ENCODE measurements at places on chromosomes 5 and 9.

DNA sequence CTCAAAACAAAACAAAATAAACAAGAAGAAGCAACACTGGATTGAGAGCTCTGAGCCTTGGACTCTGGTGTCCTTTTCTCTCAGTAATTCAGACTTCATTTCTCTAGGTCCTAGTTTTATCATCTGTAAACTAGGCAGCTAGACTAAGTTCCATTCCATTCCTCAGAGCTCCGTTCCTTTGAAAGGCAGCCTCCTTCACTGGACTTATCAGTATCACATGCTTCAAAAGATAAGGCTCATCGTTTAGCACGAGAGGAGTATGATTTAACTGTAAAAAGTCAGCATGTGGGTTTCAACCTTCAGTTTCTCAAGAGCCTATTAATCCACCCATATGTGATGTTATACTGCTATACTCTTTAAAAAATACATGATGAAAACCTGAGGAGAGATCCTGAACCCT lies 1.6 kb downstream of the ATP10B start:
- no peak for DNase-seq

GRCh38 chr9:18996211-18996610 lies 36.8 kb downstream of the SAXO1 start:
- DNase-seq: no peak

DNA sequence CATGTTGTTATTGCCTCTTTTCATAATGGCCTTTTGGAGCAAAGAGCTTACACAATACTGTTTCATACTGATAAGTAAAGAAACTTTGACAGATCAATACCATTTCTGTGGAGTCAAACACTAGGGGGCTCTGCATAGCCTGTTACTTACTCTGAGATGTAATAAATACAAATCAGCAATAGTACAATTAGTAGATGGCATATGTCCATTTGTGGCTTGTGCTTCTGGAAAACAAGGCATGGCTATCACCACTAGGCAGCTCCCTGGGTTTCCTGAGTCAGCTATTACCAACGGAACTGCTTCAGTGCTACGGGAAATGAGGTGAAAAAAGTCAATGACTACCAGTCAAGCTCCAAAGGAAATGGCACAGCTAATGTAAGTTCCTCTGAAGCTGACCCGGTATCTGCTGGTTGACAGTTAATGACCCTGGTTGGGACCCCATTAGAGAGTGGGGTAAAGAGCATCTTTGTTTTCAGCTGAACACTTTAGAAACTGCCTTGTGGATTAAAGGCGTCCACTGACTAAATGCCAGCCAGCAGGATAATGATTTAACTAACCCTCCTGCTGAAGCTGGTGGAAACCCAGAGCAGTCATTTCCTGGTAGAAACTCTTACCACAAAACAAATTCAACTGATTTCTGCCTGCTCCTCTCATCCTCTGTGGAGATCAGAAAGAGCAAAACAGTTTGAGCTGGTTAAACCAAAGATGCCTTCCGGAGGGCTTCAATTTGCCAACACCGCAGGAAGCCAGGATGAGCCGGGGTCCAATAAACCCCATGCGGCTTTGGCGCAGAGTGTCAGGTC lies 69.0 kb upstream of the FAM169A start:
- DNase-seq: peak; percentile 46

DNA sequence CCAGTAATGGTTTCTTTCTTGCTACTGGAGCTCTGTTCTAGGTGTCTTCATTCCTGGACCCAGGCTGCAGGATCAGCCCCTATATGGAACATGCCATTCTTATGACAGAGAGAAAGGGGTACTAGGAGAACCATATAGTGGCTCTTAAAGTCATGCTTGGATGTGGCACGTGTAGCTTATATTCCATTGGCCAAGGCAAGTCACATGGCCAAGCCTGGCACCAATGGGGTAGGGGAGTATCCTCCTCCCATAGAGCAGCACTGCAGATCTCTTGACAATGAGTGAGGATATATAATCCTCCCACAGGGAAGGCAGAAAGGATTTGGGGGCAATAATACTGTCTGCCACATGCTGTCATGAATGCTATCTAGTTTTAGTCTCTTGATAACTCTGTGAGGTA lies 193.3 kb downstream of the PALM2AKAP2 start:
- DNase-seq: no peak

DNA sequence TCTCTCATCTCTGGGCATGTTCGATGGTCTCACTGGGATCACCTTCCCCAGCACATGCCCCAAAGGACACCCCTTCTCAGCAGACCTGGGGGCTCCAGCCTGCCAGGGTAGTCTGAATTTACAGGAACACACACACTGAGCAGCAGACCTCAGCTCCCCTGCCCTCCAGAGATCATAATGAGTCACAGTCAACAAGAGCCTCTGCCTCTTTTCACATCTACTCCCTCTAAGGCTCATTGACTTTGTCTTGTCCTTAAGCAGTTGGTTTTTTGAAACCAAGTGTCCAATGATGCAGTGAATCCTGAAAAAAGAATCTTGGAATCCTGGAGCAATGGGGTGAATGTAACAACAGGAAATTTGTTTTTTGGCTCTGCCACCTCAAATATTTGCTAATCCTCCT lies 20.8 kb downstream of the GABBR2 start:
- DNase-seq: no peak

- no peak for DNase-seq
Observed at GRCh38 chr5:174698156-174698555, 26.2 kb upstream of the MSX2 start.

DNA sequence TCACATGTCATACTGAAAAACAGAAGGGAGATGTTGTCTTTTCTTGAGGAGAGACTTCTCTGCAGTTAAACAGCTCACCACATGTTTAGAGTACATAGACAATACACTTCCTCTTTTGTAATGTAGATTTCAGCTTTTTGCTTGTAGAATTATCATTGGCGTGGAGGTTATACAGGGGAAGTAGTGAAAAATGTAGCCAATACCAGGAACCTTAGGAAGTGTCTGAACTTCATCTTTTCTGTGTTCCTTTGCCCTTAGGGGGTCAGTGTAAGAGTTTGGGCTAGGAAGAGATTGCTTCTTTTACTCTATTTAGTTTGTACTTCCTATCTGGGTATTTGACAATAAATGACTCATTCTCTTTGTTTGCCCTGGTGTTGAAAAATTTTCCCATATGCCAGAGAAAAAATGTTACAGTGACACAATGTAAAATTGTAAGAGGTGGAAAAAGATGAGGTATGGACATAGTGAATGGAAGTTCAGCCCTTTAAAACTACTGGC lies 21.0 kb upstream of the CDKN2B start:
- DNase-seq: no peak

- no peak for DNase-seq
Observed at GRCh38 chr5:53303105-53303504, 177.3 kb upstream of the FST start.

DNA sequence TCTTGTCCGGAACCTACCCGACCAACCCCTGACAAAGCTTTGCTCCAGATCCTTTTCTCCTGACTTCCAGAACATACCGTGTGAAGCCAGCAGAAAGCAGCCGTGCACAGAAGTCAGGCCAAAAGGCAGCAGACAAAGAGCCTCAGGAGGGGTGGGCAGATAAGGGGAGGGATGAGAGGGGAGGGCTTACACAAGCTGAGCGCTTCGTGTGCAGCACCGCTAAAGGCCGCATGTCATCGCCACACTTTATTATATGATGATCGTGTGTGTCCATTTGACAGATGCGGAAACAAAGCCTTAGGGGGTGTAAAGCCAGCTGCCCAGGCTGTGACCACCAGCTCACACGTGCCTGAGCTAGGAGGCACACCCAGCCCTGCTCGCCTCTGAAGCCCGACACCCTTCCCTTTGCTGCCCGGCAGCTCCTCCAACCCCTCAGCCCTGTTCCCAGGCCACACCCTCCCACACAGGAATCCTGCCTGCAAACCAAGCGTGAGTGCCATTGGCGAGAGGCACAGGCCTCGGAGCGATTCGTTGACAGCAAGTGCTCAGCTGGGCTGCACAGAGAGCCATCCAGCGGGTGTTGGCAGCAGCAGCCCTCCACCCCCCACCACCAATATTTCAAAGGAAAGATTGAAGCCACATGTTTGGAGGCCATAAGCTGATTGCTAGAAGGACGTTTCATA lies 170.5 kb upstream of the SMIM23 start:
- no peak for DNase-seq
